ENCODE measurements at places on chromosomes 16 and 17.

GRCh38 chr17:31266042-31266441, 31.0 kb downstream of the OMG start:
- no peak for DNase-seq

GRCh38 chr17:63775420-63775819, 1.4 kb downstream of the DDX42 start:
- DNase-seq, result no peak

GRCh38 chr16:12837291-12837690, 33.6 kb upstream of the CPPED1 start:
- DNase-seq, result no peak

DNA sequence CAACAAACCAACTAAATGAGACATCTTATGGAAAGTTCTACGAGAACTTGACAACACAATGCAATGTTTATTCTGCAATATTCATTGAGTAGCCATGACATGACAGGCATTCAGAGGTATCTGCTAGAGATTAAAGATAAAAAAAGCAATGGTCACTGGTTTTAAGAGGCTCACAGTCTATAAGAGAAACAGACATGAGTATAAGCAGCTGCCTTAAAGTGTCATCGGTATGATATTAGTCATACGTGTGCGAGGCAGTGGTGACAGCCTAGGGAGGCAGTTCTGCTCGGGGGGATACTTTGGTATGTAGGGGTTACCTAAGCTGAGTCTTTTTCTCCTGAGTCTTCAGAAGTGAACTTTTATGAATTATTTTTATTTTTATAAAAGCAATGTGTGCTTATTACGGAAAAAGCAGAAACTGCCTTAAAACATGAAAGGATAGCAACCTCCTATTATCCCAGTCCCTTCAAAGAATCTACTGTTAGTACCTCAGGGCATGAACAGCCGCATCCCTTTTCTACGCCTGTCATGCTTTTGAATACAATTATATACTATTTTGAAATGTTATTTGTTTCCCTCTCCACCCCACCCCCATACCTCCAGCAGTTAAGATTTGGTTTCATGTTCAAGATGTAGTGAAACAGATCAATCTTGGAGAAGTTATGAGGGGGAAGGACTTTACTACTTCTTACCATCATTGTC, 7.7 kb downstream of the ST6GALNAC1 start:
- DNase-seq, result no peak

DNA sequence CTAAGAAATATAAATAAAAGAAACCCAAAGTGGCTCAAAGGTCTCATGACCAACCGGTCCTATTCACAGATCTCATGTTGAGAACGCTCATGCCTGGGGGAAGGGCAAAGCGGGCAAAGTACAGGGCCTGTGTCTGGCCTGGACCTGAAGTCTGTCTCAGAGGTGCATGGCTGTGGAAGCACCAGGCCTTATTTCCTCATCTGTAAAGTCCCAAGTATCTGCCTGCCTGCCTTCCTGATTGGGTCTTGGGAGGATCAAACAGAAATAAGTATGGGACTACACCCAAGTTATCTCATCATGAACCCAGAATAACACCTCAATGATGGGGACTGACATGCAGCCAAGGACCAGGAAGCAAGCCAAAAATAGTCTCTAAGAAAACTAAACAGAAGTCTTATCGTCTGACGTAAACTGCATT, 14.2 kb downstream of the AXIN2 start:
- no peak for DNase-seq

DNA sequence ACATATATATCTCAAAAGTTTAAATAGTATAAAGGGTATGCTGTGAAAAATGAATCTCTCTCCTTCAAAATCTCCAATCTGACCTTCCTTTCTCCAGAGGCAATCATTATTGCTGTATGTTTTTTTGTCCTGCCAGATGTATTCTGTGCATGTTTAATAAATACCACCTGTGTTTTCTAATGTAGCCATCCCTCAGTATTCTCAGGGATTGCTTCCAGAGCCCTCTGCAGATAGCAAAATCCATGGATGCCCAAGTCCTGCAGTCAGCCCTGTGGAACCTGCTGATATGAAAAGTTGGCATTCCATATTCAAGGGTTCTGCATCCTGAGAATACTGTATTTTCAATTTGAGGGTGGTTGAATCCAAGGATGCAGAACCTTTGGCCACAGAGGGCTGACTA, 42.9 kb downstream of the BPTF start:
- no peak for DNase-seq

DNA sequence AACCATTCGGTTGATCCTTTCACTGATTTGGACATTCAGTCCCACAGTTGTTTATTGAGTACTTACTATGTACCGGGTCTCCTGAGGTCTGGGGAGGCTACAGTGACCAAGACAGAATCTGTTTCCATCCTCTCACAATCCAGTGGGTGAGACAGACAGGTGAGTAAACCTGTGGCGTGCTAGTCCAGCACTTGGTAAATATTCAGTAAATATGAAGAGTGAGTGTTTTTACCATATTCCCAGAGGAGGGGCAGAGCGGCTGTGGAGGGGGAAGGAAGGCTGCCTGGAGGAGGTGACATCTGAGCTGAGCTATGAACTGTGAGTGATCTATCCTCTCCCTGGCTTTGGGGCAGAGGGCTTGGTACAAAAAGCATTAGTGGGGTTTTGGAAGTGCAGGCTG, 31.4 kb downstream of the CCR7 start:
- no peak for DNase-seq

DNA sequence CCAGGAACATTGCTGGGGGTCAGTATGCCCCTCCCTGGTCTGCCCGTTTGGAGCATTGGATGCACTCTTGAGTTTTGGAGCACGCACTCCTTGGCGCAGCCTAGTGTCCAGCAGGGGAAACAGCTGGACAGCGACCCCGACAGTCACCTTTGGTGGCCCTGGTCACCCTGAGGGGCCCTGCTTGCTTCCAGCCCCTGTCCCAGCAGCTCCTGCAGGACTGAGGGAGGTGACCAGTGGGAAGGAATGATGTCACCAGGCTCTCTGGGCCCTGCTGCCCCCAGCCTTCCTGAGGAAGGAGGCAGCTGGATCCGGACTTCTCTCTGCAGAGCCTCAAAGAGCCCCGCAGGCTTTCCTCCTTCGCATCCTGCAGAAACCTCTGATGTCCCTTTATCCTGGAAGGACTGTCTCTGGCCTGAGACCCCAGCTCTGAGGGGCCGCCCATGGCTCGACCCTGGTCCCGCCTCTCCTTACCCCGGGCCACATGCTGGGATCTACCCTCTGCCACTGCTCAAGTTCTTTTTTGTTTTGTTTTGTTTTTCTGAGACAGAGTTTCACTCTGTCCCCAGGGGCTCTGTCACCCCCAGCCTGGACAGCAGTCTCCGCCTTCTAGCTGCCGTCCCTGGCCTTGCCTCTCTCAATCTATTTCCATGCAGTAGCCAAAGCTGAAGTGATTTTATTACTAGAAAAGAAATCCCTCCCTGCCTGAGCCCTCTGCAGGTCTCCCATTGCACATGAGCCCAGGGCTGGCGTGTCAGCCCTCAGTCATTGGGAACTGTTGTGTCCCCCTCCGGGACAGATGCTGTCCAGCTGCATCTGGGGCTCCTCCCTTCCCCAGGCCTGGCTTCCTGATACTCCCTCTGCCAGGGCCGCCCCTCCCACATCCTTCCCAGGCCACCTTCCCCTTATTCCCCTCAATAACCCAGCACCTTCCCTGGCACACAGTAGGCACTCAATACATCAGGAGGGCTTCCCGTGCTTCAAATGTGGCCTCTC, 11.6 kb downstream of the ZSCAN10 start:
- DNase-seq, result peak; percentile 42

GRCh38 chr17:35865412-35866340, 3.0 kb downstream of the HEATR9 start:
- no peak for DNase-seq

GRCh38 chr17:79794659-79795511, 2.0 kb downstream of the CBX8 start:
- no peak for DNase-seq

GRCh38 chr17:59353106-59353854, 21.8 kb downstream of the YPEL2 start:
- DNase-seq, result no peak

DNA sequence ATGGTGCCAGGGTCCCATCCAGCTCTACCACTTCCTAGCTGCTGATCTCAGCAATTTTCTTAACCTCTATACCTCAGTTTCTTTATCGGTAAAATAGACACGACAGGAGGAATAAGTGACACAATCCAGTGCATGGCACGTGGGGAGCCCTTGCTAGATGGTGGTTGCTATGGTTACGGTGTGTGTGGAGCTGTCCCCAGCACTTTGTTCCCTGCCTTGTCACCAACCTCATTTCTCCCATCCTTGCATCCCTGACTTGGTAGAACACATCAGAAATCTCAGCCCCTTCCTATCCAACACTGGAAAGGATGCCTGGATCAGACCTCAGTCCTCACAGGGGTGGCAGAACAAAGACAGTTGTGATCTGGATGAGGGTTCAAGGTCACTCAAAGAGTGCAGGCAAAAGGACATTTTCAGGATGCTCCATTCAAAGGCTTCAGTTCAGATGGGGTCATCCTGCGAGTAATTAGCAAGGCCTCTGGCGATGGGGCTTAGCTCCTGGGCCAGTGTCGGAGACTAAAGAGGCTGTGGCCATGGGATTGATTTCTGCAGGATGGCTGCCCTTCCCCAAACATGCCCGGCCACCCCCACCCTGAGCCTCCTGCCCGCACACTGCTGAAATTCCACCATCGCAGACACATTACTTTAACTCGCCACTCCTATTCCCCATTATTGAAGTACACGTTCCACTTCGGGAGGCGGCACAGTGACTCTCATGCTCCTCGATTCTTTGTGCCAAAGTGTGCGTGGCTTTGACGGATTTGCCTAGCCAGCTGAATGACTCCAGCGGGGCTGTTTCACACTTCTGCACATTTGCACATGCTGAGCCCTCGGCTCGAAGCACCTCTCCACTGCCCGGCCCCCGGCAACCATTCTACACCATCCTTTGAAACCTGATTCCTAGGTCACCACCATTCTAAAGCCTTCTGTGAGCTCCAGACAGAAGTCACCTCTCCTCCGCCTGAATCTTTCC, 40.3 kb downstream of the WNT3 start:
- no peak for DNase-seq

- no peak for DNase-seq
Measured at GRCh38 chr16:31484491-31485171, 1.7 kb downstream of the SLC5A2 start.

DNA sequence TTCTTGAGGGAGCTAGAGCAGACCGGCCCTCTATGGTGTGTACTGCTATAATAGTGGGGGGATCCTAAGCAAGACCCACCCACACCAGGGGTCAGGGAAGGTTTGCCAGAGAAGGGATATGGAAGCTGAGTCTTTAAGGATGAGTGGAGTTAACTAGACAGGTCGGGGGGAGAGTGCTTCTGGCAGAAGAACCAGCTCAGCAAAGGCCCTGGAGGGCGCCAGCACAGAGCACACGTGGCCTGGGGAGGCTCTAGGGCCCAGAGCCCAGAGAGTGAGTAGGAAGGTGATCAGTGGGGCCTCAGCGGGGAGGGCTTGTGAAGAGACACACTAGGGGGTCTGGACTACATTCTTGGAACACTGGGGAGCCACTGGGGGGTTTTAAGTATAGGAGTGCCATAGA, 21.1 kb downstream of the NGFR start:
- DNase-seq, result peak; percentile 30

DNA sequence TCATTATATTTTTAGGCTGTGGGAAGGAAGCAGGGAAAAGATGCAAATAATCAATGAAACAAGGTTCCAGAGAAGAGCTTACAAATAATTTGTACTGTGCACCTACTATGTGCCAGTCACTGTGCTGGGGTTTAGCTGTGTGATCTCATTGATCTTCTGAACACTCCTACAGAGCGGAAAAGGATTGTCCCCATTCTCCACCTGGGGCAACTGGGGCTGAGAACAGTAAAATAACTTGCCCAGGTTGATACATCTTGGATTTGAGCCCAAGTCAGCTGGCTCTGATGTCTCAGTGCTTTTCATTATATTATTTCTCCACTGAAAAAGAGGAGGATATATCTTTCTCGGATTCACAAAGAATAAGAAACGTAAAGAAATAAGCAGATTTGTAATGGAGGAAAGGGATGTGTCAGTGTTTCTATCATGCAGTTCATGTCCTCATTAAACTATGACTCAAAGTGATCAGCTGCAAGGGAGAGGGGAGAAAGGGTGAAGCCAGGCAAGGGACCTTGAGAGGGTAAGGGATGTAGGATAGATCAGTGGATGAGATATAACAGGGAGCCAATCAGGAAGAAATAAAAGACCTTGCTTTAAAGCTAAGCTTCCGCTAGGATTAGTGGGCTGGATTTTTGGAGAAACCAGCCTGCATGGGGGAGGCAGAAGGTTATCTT, 143.6 kb upstream of the NOL11 start:
- no peak for DNase-seq

- no peak for DNase-seq
Measured at GRCh38 chr16:83935005-83935857, 17.8 kb upstream of the OSGIN1 start.

GRCh38 chr17:38604479-38605403, 1.0 kb downstream of the SRCIN1 start:
- DNase-seq, result peak; percentile 73

- DNase-seq, result no peak
Measured at GRCh38 chr17:35345445-35345925, 27.9 kb downstream of the SLFN11 start.

DNA sequence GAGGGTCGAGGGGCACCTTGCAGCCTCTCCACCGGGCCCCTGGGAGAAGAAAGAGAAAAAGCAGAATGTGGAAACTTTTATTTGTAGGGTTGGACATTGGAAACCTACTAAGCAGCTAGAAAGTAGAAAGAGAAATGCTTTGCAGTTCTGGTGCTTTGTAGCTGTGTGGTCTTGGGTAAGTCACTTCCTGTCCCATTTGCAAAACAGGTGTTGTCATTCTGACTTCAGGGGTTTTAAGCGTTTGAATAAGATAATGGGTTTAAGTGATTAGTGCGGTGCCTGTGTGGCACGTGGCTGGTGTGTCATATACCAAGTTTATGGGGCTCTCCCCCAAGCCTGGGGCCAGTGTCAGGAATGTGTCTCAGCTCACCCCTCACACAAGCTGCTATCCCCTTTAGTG, 1.6 kb downstream of the CA4 start:
- DNase-seq, result peak; percentile 63

GRCh38 chr17:21370430-21370829, 5.7 kb upstream of the KCNJ12 start:
- no peak for DNase-seq

GRCh38 chr16:57682809-57683635, 11.6 kb upstream of the DRC7 start:
- no peak for DNase-seq

- DNase-seq, result no peak
Measured at GRCh38 chr16:22008215-22009059, 526 bp downstream of the MOSMO start.

DNA sequence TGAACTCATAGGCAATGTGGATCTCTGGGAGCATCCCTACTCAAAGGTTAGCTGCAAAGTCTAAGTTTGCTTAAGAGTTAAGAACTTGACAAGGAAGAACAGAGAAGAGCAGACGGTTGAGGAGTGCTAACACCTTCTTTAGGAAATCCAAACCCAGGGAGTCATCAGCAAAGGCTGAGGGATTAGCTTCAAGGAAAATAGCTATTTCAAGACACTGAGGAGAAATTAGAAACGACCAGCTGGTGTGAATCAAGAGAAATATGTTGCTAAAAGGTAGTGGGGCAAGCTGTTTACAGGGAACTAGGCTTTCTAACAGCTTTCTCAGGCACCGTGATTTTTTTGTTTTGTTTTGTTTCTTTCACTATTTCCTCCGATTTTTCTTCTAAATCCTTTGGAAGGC, 90.7 kb downstream of the CDH8 start:
- no peak for DNase-seq

GRCh38 chr17:47670064-47670463, 20.3 kb downstream of the KPNB1 start:
- DNase-seq, result no peak

Data from GM20000 (cell line).